ENCODE measurements at places on chromosomes 4 and X. TPM values are rescaled to one million over a fixed set of nuclear protein-coding genes. Genes with fewer than 3 reads are reported as not detected.
A peak's percentile ranks its signal among the peaks of the same experiment; 100 is the strongest.

Gene KIT
- 1.2 TPM for total RNA-seq

Gene CLGN
- total RNA-seq = 0.37 TPM

GRCh38 chr4:139633661-139634060 is 32.0 kb upstream of the MGST2 start:
- ATAC-seq = no peak

- no peak for ATAC-seq
Measured at GRCh38 chrX:40778861-40779575, 43.7 kb upstream of the MED14 start.

GRCh38 chrX:46588263-46588662 is 14.7 kb downstream of the CHST7 start:
- peak; percentile 54 for ATAC-seq

DNA sequence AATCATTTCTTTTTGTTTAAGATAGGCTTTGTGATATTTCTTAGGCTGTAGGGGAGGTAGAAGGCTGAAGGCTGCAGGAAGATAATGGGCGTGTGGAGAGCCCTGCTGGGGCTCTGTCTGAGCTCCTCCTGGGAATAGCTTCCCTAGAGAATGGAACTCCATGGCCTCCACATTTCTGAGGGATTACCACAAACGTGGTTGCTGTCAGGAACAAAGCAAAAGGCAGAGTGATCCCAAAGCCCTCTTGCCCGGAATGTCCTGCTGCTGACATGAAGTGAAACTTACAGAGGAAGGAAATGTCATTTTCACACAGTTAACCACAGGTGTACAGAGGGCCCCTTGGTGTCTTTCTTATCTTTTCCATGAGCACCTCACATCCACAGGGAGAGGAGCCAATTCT is 89.3 kb downstream of the DDIT4L start:
- ATAC-seq = peak; percentile 66

DNA sequence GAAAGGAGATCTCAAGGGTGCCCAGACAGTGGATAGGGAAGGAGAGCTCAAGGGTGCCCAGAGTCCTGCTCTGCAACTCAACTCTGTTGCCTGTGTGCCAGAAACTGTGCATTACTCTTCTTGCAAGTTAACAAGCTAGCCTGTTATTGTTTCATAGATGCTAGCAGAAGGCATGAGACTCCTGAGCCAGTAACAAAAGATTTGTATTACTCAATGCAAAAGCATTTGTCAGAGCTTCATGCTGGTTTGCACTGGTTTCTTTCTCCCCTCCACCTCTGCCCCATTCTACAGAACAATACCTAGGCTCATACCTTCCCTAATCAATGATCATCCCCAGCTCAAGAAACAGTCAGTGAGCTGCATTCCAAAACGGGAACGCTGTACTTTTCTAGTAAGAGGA is 124.5 kb upstream of the NEIL3 start:
- no peak for ATAC-seq

Gene ATP10D
- total RNA-seq = 5.1 TPM

- no peak for ATAC-seq
Measured at GRCh38 chrX:66635360-66635759, 3.5 kb downstream of the EDA2R start.

- ATAC-seq = no peak
Measured at GRCh38 chr4:130147641-130148040, 1051.7 kb downstream of the C4orf33 start.

DNA sequence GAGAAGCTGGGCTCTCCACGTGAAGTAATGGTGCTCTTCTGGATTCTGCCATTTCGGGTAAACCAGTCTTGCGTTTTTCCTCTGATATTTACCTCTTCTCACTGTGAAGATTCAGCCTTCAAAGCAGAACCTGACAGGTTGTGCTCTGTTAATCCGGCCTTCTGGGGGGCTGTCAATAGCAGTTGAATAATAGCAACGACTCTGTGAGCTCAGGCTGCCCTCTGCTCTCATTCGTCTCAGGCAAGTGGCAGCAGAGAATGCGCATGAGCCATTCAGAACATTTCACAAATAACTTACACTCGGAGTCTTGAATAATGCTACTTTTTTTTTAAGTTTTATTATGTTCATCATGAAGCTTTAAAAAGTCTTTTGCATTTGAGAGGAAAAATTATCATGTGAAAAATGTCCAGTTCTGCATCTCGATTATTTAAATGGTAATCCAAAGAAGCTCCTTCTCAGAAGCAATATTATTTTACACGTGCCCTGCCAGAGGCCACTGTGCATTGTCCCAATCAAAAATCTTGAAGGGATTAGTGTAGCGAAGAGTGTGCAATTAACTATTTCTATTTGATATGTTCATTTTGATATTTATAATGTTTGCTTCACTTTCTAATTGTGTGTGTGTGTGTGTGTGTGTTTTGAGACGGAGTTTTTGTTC is 354.2 kb upstream of the FAT1 start:
- no peak for ATAC-seq

DNA sequence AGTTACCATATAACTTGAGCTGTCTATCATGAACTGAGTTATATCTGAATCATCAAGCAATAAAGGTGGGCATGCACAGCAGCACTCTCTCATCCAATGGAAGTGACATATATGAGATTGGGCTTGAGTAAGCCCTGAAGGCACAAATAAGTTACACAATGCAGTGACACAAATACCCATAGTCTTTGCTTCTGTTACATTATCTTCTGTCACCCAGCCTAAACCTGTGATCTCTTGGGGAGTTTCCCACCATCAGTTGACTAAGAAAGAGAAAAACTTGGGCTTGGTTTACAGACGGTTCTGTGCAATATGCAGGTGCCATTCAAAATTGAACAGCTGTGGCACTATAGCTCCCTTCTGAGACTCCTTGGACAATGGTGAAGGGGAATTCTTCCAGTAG is 138.8 kb upstream of the IL15 start:
- peak; percentile 52 for ATAC-seq

- no peak for ATAC-seq
Measured at GRCh38 chrX:15050395-15050794, 177.2 kb downstream of the MOSPD2 start.

- no peak for ATAC-seq
Measured at GRCh38 chr4:87321888-87322287, 794 bp downstream of the HSD17B13 start.

DNA sequence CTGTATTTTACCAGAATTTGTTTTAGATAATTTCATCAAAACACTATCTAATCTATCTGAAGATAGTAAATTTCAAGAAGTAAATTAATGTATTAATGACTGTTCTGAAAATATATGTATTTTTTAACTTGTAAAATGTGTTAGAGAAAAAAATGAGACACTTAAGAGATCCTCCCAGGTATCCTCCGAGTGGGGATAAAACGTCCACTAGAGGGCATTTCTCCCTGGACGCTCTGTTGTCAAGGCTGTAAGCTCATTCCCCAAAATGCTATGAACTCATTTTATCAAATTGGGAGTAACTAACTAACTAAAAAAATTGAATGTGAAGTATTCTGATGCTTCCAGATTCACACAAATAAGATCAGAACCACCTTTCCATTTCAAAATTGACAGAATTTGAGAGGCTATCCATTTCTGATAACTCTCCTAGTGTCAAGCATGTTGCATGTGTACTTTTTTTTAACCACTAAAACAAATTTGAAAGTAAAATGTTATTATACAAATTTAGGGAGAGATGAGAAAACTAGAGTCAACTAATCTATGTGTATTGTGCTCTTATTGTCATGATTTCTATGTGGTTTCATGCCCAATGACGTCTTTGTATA is 337.3 kb upstream of the HS3ST1 start:
- ATAC-seq = no peak

Gene MRPL1
- 33.7 TPM for total RNA-seq

Gene TMEM185A
- 15.1 TPM for total RNA-seq

- no peak for ATAC-seq
Measured at GRCh38 chr4:101948951-101949350, 158.4 kb downstream of the BANK1 start.

- ATAC-seq = no peak
Measured at GRCh38 chr4:66000510-66001117, 330.3 kb upstream of the EPHA5 start.

- no peak for ATAC-seq
Measured at GRCh38 chr4:819401-820229, 6.3 kb downstream of the CPLX1 start.

DNA sequence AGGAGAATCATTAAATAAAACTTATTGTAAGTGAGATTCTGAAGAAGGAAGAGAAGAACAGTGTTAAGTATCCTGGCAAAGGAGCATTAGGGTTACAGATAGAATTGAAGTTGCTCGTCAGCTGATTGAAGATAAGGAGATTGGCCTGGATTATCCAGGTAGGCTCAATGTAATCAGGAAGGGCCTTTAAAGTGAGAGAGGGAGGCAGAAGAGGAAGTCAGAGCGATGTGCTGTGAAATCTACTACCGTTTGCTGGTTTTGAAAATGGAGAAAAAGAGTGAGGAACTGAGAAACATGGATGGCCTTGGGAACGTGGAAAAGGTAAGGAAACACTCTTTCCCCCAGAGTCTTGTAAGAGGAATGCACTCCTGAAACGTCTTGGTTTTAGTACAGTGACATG is 245.7 kb downstream of the ANTXR2 start:
- ATAC-seq = no peak

- ATAC-seq = no peak
Measured at GRCh38 chr4:56253666-56254305, 133.5 kb downstream of the AASDH start.

Gene PCDH11X
- not detected for total RNA-seq

DNA sequence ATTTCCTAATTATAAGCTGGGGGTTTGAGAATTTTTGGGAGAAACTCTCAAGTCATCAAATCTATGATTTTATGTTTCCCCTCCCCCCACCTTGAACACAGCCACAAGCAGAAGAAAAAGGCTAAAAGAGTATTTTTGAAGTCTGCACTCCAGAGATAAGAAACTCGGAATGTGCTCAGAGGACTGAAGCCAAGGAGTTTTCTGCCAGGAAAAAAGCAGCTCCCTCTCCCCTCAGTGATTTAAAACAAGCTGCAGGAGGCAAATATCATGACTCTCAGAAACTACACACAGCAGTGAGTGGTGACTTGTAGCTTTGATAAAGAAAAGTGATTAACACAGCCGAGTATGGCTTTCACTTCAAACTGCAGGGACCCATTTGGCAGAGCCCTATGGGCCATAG is 800.2 kb upstream of the FTHL17 start:
- ATAC-seq = no peak

- ATAC-seq = no peak
Measured at GRCh38 chr4:81804849-81805248, 333.1 kb upstream of the RASGEF1B start.

DNA sequence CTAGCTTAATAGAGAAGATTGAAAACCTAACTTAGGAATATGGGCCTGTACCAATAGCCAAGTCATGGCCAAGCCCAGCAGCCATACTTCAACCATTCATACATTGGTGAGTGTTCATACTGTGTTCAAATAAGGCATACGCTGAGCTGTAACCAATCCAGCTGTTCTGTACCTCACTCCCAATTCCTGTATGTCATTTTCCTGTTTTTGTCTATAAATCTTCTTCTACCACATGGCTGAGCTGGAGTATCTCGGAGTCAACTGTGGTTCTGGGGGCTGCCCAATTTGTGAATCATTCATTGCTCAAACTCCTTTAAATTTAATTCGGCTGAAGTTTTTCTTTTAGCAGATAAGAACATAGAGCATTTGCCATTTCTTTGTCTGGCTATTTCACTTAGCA is 195.3 kb upstream of the ANKRD50 start:
- ATAC-seq = no peak

- no peak for ATAC-seq
Measured at GRCh38 chr4:111400741-111401140, 744.5 kb upstream of the FAM241A start.

Gene CSAG1
- not detected for total RNA-seq

GRCh38 chr4:148539387-148539786 is 97.2 kb upstream of the NR3C2 start:
- no peak for ATAC-seq

DNA sequence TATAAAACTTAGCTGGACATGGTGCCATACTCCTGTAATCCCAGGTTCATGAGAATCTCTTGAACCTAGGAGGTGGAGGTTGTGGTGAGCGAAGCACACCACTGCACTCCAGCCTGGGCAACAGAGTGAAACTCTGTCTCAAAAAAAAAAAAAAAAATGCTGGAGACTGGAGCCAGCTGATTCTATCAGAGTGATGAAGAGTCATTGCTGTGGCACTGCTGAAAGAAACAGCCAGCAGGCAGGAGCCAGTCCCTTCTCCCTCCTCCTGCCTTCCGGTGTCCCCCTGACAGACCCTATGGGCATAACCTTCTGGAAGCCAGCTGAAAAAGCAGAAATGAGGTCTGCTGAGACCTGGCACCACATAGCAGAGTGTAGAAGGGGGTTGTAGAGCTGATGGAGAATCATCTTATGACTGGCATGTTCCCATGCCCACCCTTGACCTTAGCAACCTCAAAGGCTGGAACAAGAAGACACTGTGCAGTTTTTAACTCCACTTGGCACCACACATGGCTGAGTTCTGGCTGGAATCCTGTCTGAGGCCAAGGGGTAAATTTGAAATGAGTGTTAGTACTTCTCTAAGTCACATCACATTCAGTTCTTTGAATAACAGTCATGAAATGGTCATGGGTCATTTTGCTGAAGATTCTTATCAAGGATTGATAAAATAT is 2.6 kb upstream of the SPINK2 start:
- no peak for ATAC-seq

DNA sequence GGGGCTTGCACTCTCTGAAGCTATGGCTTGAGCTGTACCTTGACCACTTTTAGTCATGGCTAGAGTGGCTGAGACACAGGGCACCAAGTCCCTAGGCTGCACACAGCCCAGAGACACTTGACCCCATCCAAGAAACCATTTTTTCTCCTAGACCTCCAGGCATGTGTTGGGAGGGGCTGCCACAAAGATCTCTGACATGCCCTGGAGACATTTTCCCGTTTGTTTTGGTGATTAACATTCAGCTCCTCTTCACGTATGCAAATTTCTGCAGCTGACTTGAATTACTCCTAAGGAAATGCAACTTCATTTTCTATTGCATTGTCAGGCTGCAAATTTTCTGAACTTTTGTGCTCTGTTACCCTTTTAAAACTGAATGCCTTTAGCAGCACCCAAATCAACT is 142.6 kb downstream of the TECRL start:
- ATAC-seq = no peak

- ATAC-seq = peak; percentile 17
Measured at GRCh38 chrX:11766487-11766886, 8.4 kb downstream of the MSL3 start.

DNA sequence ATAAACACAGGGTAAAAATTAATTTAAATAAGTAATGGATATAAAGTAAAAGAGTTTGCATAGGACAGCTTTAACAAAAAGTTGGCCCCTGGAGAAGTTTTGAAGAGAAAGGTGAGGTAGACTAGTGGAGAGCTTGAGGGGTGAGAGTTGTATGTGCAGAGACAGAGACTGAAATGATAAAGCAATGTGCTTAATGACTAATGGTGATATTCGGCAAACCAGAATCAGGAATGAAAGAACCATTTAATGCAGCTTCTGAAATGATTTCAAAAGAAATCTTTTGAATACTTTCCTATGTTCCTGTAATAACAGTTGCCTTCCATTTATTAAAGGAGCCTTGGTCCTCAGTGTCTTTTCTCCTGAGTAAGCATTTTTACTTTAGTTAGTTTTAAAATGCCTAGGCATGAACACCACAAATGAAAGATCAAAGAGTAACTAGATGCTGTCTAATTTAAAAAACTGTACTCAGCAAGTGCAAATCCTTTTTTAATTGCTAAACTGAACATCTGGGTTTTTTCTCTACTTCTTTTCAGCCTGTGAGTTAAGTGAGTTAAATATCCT is 28.5 kb downstream of the CAMK2D start:
- ATAC-seq = peak; percentile 66
